ENCODE measurements at places on chromosomes 16 and 17. TPM values are rescaled to one million over a fixed set of nuclear protein-coding genes. Genes with fewer than 3 reads are reported as not detected.
A peak's percentile ranks its signal among the peaks of the same experiment; 100 is the strongest.

TPSD1 gene
- total RNA-seq: not detected

ZG16 gene
- not detected for total RNA-seq

PSMD11 gene
- 118 TPM for total RNA-seq

PRKCB gene
- 2.1 TPM for total RNA-seq

PERCC1 gene
- total RNA-seq: not detected

- no peak overlapping the region for H3K27ac ChIP-seq
- H3K4me1 ChIP-seq: no peaks in the 10 kb centered on the region
- no peak overlapping the region for H3K4me3 ChIP-seq
- H3K27me3 ChIP-seq: no peaks in the 10 kb centered on the region
- no peak for DNase-seq
These were observed 15.4 kb downstream of the KATNB1 start for GRCh38 chr16:57750796-57751538.

GRCh38 chr17:70599198-70599597 lies 429.9 kb downstream of the KCNJ2 start:
- H3K27me3 ChIP-seq: no peaks in the 10 kb centered on the region
- DNase-seq: no peak
- H3K4me1 ChIP-seq: no peaks in the 10 kb centered on the region
- no peak overlapping the region for H3K4me3 ChIP-seq
- H3K27ac ChIP-seq: no peak overlapping the region
- no peaks in the 10 kb centered on the region for H3K36me3 ChIP-seq

DNA sequence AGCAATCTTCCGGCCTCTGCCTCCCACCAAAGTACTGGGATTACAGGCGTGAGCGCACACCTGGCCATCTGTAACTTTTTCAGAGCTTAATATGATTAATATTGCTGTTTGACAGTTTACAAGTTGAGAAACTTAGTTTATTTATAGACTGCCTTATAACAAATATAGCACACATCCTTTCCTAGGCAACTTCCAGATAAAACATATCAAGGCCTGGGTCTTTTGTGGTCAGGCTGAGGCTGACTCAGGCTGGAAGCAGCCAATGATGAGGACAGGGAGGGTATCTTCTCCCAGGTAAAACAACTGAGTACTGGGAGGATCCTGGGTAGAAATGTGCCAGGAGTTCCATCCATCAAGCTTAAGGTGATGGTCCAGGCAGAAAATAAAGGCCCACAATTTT lies 16.2 kb downstream of the LUC7L start:
- peaks cover 45% of the 10 kb centered on the region for H3K36me3 ChIP-seq
- no peaks in the 10 kb centered on the region for H3K4me1 ChIP-seq
- DNase-seq: peak; percentile 22
- no peaks in the 10 kb centered on the region for H3K27me3 ChIP-seq
- no peak overlapping the region for H3K27ac ChIP-seq

- no peak overlapping the region for H3K4me3 ChIP-seq
- peaks cover 9% of the 10 kb centered on the region for H3K4me1 ChIP-seq
- DNase-seq: no peak
- no peaks in the 10 kb centered on the region for H3K27me3 ChIP-seq
These were observed 30.1 kb upstream of the CPNE2 start for GRCh38 chr16:57062329-57062728.

- no peaks in the 10 kb centered on the region for H3K27me3 ChIP-seq
- DNase-seq: no peak
- peak overlapping the region; percentile 93 for H3K27ac ChIP-seq
- peaks cover 5% of the 10 kb centered on the region for H3K36me3 ChIP-seq
- peak overlapping the region; percentile 77 for H3K4me3 ChIP-seq
These were observed 1.1 kb downstream of the OVCA2 start for GRCh38 chr17:2042933-2043332.

- H3K4me1 ChIP-seq: peaks cover 1% of the 10 kb centered on the region
- no peak overlapping the region for H3K4me3 ChIP-seq
- peaks cover 40% of the 10 kb centered on the region for H3K36me3 ChIP-seq
- H3K27ac ChIP-seq: no peak overlapping the region
These were observed 8.6 kb downstream of the RFWD3 start for GRCh38 chr16:74657870-74658642.

- no peak overlapping the region for H3K4me3 ChIP-seq
- H3K27ac ChIP-seq: peak overlapping the region; percentile 60
These were observed 8.2 kb downstream of the UBE2O start for GRCh38 chr17:76444518-76445311.

GRCh38 chr16:4494746-4495490 lies 18.7 kb downstream of the HMOX2 start:
- no peak overlapping the region for H3K4me3 ChIP-seq
- H3K4me1 ChIP-seq: peaks cover 25% of the 10 kb centered on the region
- H3K27ac ChIP-seq: peak overlapping the region; percentile 73
- peak; percentile 84 for DNase-seq
- H3K27me3 ChIP-seq: no peaks in the 10 kb centered on the region

DNA sequence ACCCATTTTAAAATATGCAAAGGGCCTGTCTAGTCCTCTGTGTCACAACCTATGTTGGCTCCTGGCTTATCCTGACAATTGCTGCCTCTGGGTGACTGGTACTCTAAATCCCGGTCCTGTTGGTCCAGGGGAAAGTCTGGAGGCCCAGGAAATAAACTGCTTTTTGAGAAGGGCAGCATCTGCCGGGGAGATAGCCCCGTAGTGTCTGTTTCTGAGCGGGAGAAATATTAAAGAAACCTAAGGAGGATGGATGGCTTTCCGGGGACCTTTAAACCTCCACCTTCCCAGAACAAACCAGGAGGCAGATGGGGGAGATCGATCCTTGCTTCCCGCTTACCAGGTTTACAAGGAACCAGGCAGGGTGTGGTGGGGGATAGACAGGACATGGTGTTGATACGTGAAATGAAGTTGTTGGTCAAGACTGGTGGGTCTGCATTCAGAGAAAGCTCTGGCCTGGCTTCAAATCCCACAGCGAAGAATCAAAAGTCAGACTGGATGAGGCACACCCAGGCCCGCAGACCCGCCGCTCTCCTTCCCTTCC lies 3.8 kb downstream of the HOXB2 start:
- no peak for DNase-seq
- H3K36me3 ChIP-seq: no peaks in the 10 kb centered on the region
- H3K4me3 ChIP-seq: peak overlapping the region; percentile 52
- H3K4me1 ChIP-seq: peaks cover 31% of the 10 kb centered on the region

DNA sequence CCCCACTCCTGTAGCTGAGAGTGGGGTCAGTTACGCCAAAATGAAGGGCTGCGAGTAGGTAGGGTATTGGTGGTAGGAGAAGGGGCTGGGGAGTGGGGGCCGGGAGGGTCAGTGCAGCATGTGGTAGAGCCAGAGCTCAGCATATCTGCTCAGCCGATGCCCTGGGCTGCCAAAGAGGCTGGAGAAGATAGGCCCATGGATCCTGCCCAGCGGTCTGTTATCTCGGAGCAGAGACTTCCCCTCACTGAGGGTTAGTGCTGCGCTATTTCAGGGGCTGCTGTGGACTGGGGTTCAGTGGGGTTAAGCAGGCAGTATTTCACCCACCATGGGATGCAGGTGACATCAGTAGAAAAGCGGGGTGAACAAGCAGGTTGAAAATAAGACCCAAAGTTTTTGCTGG lies 19.7 kb downstream of the RHBDL3 start:
- H3K27ac ChIP-seq: no peak overlapping the region
- DNase-seq: no peak
- H3K4me3 ChIP-seq: no peak overlapping the region
- H3K4me1 ChIP-seq: peaks cover 7% of the 10 kb centered on the region

DNA sequence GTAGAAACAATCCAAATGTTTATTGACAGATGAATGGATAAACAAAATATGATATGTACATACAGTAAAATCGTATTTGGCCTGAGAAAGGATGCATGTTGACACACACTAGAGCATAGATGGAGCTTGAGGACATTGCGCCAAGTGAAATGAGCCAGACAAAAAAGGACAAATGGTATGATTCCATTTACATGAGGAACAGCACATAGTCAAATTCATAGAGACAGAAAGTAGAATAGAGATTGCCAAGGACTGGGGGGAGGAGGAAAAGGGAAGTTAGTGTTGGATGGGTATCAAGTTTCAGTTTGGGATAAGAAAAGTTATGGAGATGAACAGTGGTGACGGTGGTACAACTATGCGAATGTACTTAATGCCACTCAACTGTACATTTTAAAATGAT lies 47.9 kb downstream of the COPRS start:
- no peaks in the 10 kb centered on the region for H3K27me3 ChIP-seq
- no peak overlapping the region for H3K27ac ChIP-seq

Data from astrocyte (in vitro differentiated cells and primary cell).